Progenitor cell of endocrine pancreas (in vitro differentiated cells): ENCODE measurements at places on chromosomes 16 and 17. TPM values are rescaled to one million over a fixed set of nuclear protein-coding genes. Genes with fewer than 3 reads are reported as not detected.

Gene GJD3
- total RNA-seq: not detected in 2 replicates

Gene CD300C
- total RNA-seq: not detected in 2 replicates

Gene FAM20A
- total RNA-seq: 13.7 and 15.6 TPM in 2 replicates

Gene TBC1D26
- 2.4 and 2.9 TPM in 2 replicates for total RNA-seq

DNA sequence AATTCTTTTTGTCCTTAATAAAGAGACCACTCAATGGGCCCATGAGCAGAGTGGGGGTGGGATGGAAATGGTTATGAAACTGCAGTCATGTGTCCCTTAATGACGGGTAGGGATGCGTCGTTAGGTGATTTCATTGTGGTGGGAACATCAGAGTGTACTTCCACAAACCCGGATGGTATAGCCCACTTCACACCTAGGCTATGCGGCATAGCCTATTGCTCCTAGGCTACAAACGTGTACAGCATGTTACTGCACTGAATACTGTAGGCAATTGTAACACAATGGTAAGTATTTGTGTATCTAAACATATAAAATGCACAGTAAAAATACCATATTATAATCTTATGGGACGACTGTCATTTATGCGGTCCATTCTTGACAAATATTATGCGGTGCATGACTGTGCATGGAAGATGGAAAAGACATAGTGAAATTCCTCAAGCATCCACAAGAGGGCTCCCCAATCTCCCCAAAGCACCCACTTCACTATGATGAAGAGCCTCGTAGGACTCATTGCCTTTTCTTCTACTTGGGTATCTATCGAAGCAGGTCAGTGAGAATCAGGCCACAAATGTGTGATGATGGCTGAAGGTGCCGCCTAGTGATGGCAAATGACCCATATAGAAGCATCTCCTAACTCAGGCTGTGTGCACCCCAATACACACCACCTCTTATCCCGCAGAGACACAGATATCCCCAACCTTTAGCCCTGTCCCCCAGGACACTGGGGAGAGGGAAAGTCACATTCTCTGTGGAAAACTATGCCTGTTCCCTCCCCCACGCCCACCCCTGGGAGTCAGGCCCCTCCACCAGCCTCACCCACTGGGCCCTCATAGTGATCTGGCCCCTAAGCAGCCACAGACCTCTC is 43.5 kb downstream of the TBX21 start:
- DNase-seq: no peak

GRCh38 chr17:46072998-46073397 is 73.9 kb downstream of the STH start:
- DNase-seq: no peak

DNA sequence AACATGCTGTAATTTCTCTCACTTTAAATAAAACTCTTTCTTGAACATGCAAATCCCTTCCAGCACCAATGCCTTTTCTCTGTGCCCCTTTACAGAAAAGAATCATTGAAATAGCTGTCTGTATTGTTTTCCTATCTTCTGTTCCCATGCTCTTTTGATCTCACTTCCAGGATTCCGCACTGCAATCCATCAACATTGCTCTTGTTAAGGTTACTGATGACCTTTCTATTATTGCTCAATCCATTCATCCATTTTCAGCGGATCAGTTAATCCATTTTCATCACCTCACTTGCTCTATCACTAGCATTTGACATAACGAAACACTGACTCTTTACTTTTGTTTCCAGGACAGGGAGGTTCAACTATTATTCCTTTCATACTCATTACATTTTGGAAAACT is 130.5 kb downstream of the ABCA8 start:
- no peak for DNase-seq

- no peak for DNase-seq
Observed at GRCh38 chr17:66531851-66532295, 229.5 kb downstream of the PRKCA start.

DNA sequence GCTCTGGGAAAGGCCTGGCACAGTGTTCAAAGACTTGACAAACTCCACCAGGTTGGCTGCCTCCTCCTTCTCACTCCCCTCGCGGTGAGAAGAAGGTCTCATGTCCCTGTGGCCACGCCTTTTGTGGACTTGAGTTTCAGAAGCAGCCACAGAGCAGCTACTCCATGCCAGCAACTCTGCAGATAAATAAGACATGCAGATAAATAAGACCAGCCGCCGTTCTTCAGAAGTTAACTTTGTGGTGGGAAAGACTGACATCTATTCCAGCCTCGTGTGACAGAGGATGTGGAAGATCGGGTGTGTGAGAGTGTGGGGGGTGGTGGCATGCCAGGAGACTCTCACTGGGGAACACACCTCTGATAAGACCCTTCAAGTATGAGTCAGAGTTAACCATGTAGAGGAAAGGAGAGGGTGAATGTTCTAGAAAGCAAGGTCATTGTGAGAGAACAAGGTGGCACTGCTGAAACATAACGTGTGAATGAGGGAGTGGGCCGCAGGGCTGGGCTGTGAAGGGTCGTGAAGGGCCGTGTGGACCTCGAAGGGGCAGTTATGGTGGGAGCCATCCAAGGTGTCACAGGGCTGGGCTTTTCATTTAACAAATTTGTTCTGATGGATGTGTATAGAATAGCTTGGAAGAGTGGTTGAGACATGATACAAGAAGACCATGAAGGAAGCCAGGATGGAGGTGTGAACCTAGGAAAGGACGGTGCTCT is 830 bp downstream of the SPACA3 start:
- no peak for DNase-seq

GRCh38 chr17:81572563-81573168 is 20.5 kb upstream of the FAAP100 start:
- DNase-seq: no peak

- DNase-seq: no peak
Observed at GRCh38 chr17:29216181-29216580, 30.5 kb upstream of the CRYBA1 start.

GRCh38 chr17:17910060-17910459 is 62.1 kb downstream of the TOM1L2 start:
- DNase-seq: no peak

- DNase-seq: no peak
Observed at GRCh38 chr17:41116297-41116696, 1.9 kb downstream of the KRTAP4-11 start.

DNA sequence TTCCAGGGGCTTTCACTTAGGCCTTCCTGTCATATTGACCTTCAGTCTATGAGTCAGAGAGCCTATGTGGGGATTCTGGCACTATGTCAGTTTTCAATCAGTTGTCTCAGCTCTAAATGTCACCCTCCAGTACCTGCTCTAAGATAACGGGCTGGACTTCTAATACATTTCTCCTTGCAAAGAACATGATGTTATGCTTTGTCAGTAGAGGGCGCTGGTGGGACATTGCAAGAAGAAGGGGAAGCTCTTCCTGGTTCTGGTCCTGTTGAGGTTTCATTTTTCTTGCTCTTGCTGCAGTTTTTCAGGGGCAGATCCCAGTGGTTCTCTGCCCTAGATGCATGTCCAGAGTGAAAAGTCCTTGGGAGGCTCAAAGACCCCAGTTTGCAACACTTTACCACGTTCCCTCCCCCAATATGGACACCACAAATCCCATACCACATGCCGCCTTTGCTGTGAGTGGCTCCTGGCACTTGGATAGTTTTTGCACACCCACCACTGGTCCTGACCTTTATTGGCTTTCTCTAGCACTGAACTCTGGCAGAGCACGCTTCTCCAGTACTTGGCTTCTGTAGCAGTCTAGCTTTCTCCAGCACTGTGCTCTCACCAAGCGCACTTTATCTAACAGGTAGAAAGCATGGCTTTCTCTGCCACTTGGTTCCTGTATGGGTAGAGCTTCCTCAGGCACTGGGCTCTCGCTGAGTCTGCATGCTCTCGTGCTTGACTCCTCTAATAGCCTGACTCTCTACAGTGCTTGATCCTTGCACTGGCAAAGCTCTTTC is 49.0 kb downstream of the BCL7C start:
- DNase-seq: peak; percentile 49

DNA sequence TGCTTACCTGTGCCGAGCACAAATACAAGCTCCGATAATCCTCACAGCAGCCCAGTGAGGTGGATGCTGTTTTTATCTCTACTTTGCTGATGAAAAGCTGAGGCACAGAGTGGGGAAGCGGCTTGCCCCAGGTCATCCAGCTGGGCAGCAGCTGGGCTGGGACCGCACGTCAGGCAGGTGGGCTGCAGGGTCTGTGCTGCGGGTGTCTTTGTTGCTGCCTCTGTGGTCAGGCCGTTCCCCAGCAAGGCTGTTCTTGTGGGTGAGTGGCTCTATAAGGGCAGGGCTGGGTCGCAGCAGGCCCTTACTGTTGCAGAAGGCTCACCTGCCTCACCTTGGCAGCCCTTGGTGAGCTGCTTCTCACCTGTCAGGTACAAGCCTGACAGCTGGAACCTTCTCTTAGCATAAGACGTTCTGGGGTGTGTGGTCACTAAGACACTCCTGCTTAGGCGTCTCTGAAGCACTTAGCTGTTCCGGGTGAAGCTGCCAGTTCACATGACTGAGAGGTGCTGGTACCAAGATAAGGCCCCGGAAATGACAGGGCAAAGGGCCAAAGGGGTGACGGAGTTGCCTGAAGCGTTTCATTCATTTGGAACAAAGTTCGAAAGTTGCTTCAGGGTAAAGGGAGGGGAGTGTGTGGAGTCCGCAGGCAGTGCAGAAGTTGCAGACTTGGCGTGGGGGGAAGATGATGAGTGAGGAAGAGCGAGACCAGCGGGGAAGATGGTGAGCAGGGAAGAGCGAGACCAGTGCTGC is 17.4 kb downstream of the IRF8 start:
- DNase-seq: no peak

DNA sequence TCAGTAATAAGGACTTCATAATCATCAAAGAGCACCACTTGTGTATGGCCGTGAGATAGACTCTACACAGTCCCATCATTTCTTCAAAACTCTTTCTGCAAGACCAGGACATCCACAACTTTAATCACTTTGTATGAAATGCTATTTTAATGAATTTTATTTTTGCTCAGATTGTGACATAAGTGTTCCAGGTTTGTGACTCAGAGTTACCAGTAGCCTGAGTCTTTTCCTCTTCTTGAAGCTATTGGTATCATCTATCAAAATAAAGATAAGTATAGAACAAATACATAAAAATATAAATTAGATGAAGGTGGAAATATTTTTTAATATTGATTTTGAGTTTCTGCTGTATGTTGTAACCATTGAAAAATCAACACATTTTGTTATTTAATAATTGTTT is 16.6 kb upstream of the VWA3A start:
- no peak for DNase-seq

GRCh38 chr17:47207143-47208067 is 1.7 kb upstream of the MYL4 start:
- DNase-seq: no peak
